HEK293T (cell line): ENCODE measurements at places on chromosomes 7 and 10.

DNA sequence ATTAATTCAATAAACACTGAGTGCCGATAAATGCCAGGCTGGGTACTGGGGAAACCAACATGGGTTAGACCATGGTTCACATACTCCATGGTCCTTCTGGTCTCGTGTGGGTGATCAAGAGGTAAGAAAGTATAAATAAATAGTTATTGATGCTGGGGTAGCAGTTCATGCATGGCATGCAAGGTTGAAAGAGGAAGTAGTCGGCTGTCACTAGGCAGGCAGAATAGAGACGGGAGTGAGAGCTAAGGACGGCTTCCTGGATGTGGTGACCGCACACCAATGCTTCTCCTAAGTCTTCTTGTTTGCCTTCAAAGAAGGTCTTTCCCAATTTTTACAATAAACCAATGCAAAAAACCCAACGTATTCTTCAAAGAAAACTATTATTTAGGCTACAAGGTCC is 208.6 kb downstream of the ADAM12 start:
- no peak for DNase-seq

DNA sequence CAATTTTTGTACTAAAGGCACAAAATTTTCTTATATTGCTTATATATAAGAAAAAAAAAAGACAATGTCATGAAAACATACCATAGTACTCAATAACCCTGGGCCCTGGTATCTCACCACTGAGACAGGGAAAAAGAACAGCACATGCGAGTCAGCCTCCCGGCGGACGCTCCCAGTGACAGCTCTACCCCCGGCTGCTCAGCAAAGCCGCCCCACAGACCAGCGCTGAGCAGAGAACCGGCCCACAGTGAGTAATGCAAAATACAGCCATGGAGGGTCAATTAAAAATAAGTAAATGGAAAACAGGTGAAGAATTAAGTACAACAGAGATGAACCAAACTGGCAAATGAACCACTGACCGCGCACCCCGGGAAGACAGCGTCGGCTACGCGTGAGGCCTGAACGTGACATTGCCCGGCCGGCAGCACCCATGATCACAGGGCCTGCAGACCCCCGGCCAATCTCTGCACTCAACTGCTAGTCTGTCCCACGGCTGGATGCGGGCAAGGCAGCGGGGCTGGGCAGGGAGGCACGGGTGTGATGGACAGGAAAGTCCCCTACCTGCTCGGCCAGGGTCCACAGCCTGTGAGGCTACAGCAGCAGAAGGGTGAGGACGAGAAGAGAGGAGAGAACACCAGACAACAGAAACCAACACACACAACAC is 175.9 kb downstream of the ZMYND11 start:
- DNase-seq, result no peak

GRCh38 chr10:97683556-97684367 is 3.3 kb downstream of the AVPI1 start:
- DNase-seq, result no peak

- no peak for DNase-seq
Measured at GRCh38 chr10:61139592-61139953, 195.6 kb upstream of the RHOBTB1 start.

GRCh38 chr7:25876092-25876491 is 275.9 kb upstream of the NFE2L3 start:
- DNase-seq, result no peak

DNA sequence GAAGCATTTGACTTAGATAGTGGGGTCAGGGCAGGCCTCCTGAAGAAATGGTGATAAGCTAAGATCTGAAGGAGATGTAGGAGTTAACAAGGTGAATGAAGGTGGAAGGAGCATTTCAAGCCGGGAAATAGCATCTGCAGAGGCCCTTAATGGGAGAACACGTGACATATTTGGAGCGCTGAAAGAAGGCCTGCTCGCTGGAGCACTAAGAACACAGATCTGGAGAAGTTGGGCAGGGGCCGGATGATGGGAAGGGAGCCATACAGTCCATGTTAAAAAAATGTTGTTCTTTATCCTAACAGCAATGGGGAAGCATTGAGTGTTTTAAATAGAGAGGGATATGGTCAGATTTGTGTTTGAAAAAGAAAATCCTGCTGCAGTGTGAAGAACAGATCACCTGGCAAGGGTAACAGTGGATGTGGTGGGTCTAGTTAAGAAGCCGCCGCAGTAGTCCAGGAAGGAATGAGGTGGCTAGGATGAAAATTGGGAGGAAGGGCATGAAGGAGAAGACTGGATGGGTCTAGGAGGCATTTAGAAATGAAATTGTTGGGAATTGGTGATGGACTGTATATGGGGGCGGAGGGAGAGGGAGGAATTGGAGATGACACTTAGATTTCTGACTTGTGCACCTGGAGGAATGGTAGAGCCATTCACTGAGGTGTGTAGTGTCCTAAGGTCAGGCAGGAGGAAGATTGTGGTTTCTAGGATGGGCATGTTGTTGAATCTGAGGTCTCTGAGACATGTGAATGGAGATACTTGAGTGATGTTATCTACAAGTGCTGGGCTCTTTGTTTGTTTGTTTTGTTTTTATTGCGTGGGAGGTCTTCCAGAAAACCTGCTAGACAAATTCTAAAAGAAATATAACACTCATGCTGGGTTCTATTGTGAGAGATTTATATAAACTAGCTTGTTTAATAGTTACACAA is 58.4 kb downstream of the MET start:
- DNase-seq, result no peak

DNA sequence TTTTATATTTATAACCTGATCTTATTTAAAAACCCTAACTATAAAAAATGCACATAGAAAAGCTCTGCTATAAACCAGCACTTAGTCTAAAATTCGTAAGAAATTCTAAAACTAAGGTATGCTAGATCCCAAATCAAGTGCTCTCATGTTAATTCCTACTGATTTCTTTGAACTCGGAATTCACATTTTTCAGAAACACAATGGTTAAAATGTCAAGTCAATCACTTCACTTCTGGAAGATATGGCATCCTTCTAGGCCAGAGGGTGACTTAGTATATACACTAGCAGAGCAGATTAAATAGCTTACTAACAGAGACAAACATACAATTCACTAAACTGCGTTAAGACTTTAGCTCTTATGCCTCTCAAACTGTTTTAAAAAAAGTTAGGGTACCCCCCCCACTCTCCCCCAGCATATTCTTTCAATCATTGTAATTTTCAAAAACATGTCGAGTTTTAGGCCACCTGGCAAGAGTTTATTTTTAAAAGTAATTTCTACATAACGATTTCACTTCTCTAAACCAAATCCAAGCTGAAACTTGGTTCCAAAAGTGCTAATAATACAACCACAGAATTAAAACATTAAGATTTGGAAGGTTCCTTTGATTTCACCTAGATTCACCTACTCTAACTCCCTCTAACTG is 129.4 kb downstream of the NRBF2 start:
- no peak for DNase-seq

DNA sequence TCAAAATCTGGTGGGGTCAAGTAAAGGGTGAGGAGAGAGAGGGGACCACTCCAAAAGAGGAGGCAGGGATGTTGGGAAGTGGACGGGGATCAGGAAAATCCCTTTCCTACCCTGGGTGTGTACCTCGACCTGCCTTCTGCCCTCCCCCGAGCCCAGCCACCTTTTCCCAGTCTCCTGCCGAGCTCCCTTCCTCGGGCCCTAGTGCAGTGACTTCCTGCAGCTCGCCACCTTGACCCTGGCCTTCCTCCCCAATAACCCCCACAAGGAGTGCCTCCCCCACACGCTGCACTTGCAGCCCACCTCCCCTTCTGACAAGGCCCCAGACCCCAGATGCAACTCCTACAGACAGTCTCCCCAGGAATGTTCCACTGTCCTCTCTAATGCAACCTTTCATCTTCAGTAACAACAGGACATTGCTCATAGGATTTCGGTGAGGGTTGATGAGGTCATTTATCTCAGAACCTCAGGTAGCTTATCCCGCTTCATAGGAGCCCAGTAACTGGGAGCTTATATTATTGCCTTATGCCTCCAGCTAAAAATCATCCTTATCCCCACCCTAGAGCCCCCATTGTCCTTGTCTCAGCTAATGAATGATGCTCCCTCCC is 90.1 kb downstream of the MKI67 start:
- no peak for DNase-seq

- no peak for DNase-seq
Measured at GRCh38 chr10:132565516-132566209, 28.1 kb downstream of the INPP5A start.

- DNase-seq, result no peak
Measured at GRCh38 chr10:73931767-73932619, 21.1 kb downstream of the PLAU start.

DNA sequence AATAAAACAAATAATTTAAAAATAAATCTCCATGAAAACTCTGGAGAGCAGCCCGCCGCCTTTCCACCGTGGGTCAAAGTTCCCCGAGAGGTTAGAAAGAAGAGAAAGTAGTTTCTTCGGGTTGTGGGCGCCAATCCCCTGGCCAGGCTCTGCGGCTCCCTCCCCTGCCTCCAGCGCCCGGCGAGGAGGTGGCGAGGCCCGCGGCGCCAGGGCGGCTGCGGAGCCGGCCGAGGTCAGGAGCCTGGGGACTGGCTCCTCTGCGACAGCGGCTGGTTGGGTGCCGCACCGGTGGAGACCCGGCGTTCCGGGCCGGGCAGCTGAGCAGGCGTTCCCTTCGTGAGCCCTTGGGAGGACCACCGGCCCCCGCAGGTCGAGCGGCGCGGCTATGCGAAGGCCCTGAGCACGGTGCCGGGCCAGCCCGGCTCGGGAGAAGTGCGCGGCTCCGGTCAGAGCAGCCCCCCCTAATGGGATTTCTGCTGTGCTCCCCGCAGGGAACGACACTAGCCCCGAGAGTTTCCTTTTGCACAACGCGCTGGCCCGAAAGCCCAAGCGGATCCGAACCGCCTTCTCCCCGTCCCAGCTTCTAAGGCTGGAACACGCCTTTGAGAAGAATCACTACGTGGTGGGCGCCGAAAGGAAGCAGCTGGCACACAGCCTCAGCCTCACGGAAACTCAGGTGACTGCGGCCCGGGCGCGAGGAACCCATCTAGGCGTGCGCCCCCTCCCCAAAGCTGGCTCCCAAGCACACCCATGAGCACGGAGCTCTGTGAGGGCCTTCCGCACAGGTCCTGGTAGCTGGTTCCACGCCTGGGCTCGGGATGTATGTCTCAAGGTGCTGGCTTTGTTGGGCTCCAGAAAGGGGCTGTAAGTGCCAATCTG is 2.8 kb downstream of the EMX2 start:
- DNase-seq, result peak; percentile 31

DNA sequence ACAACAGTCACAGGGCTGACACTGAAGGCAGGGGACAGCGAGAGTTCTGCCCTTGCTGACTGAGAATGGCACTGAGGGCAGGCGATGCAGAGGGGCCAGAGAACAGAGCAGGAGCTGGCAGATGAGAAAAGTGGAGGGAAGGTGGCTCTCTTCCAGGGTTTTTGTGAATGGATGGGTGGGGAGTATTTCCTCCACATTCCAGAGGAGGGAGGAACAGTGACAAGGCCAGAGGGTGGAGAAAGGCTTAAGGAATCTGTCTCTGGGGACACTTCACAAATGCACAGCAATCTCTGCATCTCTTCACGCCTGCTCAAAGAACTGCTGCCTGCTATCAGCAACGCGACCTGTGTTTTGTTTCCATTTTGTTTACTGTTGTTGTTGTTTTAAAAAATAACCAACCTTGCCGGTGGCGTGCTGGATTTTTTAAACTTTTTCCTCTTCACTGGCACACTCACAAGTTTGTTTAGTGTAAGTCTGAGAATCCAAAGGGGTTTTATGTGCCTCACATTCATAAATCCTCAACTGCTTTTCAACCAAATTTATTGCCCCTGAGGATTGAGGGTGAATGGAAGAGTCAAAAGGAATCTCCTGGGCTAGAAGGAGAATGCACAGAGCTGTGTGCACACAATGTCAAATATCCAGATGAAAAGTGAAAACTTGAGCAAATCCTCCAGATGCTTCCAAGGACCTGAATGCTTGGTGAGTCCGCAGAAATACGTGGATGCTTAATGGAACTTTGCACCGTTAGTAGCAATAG is 129.3 kb downstream of the GLI3 start:
- DNase-seq, result peak; percentile 45

DNA sequence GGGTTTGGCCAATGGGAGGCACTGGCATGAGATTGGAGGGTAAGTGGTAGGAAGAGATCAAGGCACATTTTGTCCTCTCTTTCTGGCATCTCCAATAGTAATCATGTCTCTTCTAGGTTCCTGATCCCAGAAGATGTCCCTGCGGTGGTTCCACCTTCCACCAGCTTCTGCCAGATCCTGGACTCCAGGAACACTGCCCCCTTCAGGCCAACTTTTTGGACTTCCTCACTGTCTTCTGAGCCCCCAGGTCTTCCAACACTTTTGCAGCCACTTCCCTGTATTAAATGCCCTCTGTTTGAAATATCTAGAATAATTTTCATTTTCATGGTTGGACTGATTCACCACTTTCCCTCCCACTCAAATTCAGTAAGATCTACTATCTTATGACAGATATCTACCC is 60.9 kb downstream of the BAMBI start:
- peak; percentile 32 for DNase-seq

GRCh38 chr7:158649279-158649678 is 55.3 kb downstream of the NCAPG2 start:
- no peak for DNase-seq

DNA sequence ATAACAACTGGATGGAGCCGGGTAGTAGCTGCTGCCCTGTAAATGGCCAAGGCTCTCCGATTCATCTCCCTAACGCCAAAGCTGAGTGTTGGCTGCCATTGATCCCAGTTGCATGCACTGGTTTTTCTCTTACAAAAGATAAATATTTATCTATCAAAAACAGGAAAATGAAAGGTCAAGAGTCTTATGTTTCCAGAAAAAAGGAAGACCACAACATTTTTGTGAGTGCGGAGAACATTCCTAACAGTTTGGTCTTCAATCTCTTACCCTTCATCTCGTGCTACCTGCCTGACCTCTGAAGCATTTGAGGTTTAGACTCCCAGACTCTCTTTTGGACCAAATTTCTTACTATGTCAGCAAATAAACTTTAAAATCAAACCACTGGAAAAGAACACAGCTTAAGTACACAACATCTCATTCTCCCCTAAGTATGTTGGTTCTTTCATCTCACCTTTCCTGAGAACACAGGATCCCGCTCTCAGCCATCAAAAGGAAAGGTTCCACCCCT is 61.6 kb downstream of the SORBS1 start:
- DNase-seq, result no peak

- DNase-seq, result no peak
Measured at GRCh38 chr7:20362574-20363253, 32.0 kb downstream of the ITGB8 start.

- no peak for DNase-seq
Measured at GRCh38 chr10:114708717-114709335, 50.8 kb upstream of the ABLIM1 start.

DNA sequence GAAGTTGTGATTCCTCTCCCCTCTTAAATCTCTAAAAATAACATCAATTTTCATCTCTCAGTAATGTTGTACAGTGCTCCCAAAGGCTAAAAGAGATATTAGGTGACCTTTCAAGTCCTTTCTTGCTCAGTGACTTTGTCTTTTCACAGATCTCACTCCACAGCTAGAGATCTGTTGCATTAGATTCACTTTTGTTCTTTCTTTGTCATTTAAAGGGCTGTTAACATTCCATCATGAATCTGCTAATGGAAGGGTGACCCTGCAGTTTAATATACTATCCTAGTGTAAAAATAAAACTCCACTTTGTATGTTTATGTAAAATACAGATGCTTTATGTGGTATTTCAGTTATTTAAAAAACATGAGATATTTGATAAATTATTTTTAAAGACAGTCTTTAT is 30.5 kb downstream of the GNAI1 start:
- no peak for DNase-seq
